ENCODE measurements at places on chromosomes 5 and 9.

DNA sequence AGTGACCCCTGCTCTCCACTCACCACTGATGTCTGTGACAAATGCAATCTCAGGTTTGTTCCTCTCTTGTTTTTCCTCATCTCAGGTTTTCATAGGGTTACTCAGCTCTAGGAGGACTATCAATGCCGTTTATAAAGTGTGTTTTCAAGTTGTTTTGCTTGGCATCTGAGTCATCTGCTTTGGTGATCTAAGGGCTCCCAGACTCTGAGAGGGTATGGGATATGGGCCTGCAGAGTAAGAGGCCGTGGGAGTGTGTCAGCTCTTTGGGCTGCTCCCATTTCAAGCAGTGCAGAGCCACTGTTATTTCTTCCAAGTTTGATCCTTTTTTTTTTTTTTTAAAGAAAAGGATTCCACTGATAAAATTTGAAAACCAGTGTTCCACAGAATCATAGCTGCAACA lies 46.3 kb downstream of the NNT start:
- DNase-seq: no peak

DNA sequence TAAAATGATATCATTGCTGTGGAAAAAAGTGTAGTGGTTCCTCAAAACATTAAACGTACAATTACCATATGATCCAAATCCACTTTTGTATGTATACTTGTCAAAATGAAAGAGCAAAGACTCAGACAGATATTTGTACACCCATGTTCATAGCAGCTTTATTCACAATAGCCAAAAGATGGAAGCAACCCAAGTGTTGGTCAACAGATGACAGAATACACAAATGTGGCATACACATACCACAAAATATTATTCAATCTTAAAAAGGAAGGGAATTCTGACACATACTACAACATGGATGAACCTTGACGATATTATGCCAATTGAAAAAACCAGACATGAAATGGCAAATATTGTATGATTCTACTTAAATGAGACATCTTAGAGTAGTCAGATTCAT lies 524.5 kb upstream of the WWC1 start:
- no peak for DNase-seq

DNA sequence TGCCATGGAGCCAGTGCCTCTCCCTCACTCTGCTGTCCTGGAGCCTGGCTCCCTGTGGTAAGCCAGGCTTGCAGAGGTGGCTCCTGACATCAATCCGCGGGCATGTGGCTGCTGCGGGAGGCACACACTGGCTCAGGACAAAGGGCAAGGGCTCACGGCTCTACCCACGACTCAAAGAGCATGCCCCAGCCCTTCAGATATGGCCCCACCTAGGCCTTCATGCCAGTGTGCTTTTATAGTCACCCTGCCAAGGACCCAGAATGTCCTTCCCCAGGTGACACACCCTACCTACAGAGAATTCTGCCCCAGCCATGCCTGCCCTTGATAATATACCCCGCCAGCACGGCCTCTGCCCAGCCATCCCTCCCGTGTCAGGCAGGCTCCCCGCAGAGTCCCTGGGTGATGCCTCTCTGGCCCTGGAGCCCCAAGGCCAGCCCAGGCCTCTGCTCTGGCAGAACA lies 1.6 kb downstream of the MGAT4B start:
- DNase-seq: no peak

GRCh38 chr9:35904338-35904737 lies 1.7 kb upstream of the HRCT1 start:
- no peak for DNase-seq

DNA sequence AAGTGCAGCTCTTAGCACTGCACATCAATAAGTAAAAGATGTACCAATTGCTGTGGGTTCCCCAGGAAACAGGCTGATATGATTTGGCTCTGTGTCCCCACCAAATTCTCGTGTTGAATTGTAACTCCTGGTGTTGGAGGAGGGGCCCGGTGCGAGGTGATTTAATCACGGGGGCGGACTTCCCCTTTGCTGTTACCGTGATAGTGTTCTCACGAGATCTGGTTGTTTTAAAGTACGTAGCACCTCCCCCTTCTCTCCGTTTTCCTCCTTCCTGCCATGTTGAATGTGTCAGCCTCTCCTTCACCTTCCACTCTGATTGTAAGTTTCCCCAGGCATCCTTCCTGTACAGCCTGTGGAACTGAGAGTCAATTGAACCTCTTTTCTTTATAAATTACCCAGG lies 93.2 kb upstream of the ACTBL2 start:
- no peak for DNase-seq

DNA sequence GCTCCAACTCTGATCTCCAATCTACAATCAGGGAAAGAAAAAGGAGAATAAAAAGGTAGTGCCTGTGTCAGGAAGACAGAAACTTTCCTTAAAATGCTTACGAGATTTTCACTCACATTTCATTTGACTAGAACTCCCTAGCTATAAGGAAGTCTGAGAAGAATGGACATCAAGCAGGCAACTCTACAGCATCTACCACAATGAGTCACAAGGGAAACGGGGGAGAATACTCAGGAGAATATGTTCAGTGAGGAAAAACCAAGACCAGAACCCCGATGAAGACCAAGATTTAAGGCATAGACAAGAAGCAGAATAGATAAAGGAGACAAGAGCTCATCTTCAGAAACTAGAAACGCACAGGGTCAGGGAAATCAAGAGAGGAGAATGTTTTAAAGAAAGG lies 9.0 kb upstream of the SETD9 start:
- DNase-seq: peak; percentile 0

DNA sequence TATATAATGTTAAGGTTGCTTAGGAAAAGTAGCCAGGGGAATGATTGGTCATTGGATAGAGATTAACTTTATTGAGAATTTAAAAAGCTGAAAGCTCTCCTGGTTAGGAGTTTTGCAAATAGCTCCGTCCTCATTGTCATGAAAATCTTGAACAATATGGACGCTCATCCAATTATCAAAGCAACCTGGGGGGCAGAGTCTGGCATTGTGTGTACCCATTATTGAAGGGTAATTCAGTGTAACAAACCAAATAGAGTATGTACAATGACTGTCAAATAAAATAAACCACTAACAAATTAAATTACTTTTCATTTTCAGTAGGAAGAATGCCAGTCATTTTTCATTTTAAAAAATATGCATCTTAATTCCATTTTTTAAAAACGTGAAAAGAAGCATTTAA lies 144.0 kb upstream of the GPR151 start:
- no peak for DNase-seq

DNA sequence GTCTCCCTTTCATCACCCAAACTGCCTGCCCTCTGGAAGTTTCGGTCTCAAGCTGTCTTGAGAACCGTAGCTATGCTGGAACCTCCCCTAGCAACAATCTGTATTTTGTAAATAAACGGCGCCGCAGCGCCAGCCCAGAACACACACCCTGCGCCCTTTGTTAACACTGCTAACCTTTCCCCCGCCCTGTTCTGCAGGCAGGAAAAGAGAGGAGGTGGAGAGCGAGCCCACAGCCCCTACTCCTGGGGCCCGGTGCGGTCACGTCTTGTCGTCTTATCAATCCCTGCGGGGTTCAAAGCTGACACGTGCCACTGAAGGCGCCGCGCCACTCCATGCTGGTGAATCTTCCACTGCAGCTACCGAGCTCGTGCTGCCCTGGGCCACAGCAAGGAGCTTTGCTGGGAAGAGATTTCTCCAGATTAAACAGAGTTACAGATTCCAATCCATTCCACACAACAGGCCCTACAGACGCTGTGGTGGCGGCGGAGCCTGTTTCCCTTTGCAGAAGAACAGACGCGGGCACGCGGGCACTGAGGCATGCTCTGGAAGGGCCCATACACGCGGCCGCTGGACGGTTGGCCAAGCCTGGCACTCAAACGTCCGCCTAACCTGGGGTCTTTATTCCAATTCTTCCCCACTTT lies 25.3 kb downstream of the ZDHHC11B start:
- DNase-seq: no peak

GRCh38 chr5:78269088-78269703 lies 25.3 kb downstream of the AP3B1 start:
- no peak for DNase-seq

DNA sequence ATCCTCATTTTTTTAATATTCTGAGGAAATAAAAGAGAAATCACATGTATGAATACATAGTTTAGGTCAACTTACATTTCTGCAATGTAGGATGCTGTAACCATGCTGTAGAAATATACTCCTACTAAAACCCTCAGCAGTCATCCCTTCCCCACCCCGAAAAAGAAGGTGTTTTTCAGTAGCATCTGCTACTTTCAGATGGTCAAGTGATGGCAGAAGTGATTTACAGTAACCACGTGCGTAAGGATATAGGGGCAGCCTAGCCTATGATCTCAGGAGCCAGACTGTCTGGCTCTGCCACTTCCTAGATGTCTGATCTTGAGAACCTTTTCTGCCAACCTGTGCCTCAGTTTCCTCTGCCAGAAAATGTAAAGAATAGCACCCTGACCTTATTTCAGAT lies 26.0 kb upstream of the SYK start:
- no peak for DNase-seq

- no peak for DNase-seq
Observed at GRCh38 chr9:105859428-105860091, 165.2 kb downstream of the TMEM38B start.

DNA sequence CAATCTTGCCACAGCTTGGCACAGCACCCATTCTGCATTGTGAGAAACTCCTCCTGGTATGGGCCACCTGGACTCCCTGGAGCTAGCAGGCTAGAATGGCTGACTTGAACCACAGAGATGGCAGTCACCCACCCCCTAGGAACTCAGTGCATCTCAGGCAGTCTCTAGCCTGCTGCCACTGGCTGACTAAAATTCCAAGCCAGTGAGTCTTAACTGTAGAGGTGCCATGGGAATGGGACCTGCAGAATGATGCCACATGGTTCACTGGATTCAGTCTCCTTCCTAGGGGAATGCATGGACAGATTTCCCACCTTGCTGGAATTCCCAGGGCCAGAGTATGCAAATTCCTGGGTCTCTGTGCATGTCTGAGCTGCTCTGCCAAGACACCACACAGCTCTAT lies 382.9 kb downstream of the MAN2A1 start:
- DNase-seq: no peak

DNA sequence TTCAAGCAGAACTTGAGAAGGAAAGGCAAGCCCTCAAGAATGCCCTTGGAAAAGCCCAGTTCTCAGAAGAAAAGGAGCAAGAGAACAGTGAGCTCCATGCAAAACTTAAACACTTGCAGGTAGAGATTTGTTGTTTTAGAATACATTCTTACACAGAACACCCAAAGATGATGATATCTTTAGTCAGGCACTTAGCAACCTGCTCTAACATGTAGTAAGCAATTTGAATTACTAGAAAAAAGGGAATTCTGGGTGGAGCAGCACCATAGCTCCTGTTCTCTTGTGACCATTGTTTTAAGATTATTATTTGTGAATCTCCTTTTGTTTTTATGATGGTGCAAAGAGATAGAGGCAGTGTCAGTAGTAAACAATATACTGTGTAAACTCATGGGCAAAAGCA lies 63.1 kb downstream of the RAB14 start:
- DNase-seq: no peak

GRCh38 chr9:34656992-34657391 lies 5.0 kb downstream of the IL11RA start:
- no peak for DNase-seq

DNA sequence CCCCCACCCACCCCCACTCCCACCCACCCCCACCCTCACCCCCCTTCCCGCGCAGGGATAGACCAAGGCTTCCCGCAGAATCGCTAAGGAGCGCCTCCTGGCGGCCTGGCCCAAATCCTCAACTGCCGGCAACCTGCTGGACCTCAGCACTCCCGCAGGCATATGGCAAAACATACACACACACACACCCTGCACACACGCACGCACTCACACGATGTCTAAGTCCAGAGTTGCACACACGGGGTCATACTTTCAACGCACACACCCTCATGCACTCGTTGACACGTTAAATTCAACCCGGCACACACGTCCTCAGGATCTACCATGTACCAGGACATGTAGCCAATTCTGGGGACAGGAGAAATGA lies 1.7 kb downstream of the CPLX2 start:
- no peak for DNase-seq

GRCh38 chr9:2157277-2158110 lies 142.3 kb downstream of the SMARCA2 start:
- DNase-seq: no peak

DNA sequence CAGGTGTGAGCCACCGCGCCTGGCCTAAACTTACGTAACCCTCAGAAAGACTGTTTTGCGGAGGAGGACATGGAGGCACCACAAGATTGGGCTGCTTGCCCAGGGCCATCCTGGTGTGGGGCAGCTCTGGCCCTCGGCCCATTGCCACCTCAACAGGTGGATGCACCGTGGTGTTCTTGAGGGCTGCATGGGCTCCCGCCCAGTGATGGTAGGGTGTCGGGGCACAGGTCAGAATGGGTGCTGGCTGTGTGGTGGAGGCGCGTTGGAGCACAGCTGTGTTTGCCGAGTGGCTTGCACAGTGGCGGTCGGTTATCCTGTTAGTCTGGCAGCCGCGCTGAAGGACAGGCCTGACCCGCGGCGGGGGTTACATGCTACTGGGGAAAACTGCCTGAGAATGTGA lies 196.9 kb downstream of the CACNA1B start:
- no peak for DNase-seq

- no peak for DNase-seq
Observed at GRCh38 chr9:4177970-4178758, 121.7 kb downstream of the GLIS3 start.

- no peak for DNase-seq
Observed at GRCh38 chr5:108696951-108697715, 50.6 kb upstream of the FER start.

GRCh38 chr9:84174486-84174885 lies 166.1 kb downstream of the SLC28A3 start:
- DNase-seq: no peak

DNA sequence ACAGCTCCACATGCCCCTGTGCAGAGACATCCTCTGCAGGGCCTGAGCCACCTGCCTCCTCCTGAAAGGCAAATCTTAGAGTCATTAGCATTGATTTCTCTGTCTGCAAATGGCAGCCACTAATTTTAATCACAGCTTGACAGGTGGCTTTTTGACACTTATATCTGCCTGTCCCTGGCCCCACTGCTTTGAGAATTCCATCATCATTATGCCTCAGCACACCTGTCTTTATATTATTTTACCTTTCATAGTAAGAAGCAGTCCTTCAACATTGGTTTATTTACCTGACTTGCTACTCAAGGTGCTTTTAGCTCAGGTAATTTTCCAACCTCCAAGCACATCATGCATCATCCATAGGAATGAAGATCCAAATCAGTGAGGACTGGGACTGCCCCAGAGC lies 451.3 kb downstream of the MTRR start:
- DNase-seq: no peak

GRCh38 chr5:50663636-50664035 lies 2.8 kb upstream of the PARP8 start:
- no peak for DNase-seq

All from HS-27A (cell line).